H1 (cell line): ENCODE measurements at places on chromosomes 2 and 18. TPM values are rescaled to one million over a fixed set of nuclear protein-coding genes. Genes with fewer than 3 reads are reported as not detected.

Gene SP110
- 7.1 and 8.2 TPM in 2 replicates for total RNA-seq

Gene ZNF516
- 16.5 and 17.0 TPM in 2 replicates for total RNA-seq

Gene KIAA2012
- not detected in 2 replicates for total RNA-seq

Gene HJURP
- 56.6 and 60.5 TPM in 2 replicates for total RNA-seq

Gene CYP1B1
- 4.7 and 5.7 TPM in 2 replicates for total RNA-seq

Gene SERPINB7
- total RNA-seq, result not detected in 2 replicates

Gene ASB3
- 25.4 and 29.8 TPM in 2 replicates for total RNA-seq

Gene SULT1C2
- 1.9 and 2.2 TPM in 2 replicates for total RNA-seq

Gene TUBB8B
- 0.36 and 0.60 TPM in 2 replicates for total RNA-seq

Gene IL1R1
- 0.34 and 0.46 TPM in 2 replicates for total RNA-seq

Gene KCNJ13
- total RNA-seq, result not detected in 2 replicates

Gene KCNJ3
- total RNA-seq, result 0.50 and 0.80 TPM in 2 replicates

Gene CXCR4
- total RNA-seq, result 1.3 and 1.8 TPM in 2 replicates

Gene GALNT5
- 0.06 TPM in 1 of 2 replicates, not detected in the other for total RNA-seq

Gene CRYGC
- not detected in 2 replicates for total RNA-seq

Gene GULP1
- 130 and 139 TPM in 2 replicates for total RNA-seq
